ENCODE measurements at places on chromosomes 4 and X. TPM values are rescaled to one million over a fixed set of nuclear protein-coding genes. Genes with fewer than 3 reads are reported as not detected.

BMX gene
- polyA plus RNA-seq, result not detected

TBC1D9 gene
- polyA plus RNA-seq, result 22.0 TPM

S100G gene
- polyA plus RNA-seq, result not detected

GRCh38 chr4:32840461-32841189 lies 2120.5 kb downstream of the PCDH7 start:
- DNase-seq, result no peak

DNA sequence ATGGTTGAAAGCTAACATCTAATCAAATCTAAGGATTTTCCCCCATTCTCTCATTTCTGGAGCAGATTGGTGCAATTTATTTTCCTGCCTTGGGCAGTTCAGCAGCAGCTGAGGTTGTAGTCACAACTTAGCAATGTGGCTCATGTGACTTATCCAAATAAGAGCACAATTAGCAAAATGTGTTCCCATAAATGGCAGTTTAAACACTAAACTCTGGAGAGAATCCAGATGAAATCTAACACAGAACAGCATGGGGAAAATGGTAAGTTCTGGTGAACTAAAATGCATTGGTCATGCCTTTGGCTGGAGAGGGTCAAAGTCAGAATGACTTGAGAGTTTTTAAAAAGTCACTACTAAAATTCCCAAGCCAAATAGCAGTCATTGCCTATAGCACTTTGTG lies 422.6 kb upstream of the DIPK2B start:
- no peak for DNase-seq

DNA sequence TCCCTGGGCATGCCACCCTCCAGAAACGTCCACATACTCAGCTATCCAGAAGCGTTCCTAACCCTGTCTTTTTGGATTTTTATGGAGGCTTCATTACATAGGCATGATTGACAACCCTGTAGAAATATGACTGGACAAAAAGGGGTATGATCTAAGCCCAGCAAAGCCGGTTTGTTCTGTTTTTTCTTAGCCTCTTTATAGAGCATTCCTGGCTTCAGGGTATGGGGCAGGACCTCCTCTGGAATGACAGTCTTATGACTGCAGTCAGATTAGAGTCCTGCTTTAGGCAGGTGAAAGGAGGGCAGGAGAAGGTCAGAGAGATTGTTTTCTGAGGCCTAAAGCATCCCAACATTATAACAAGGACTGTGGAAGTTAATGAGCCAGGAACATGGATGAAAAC lies 137.4 kb downstream of the DCLK2 start:
- no peak for DNase-seq

Measured in muscle of arm (tissue), 14 donors.